ENCODE measurements at places on chromosomes 4 and X. TPM values are rescaled to one million over a fixed set of nuclear protein-coding genes. Genes with fewer than 3 reads are reported as not detected.

Gene C1QTNF7
- 2.7 TPM for polyA plus RNA-seq

Gene MAGEB2
- polyA plus RNA-seq = not detected

Gene TBC1D14
- 46.3 TPM for polyA plus RNA-seq

Gene CXCL10
- 3.0 TPM for polyA plus RNA-seq

Gene SCD5
- polyA plus RNA-seq = 13.1 TPM

Gene VEGFC
- polyA plus RNA-seq = 30.1 TPM

Gene SSR4
- polyA plus RNA-seq = 277 TPM

Gene STAP1
- not detected for polyA plus RNA-seq

GRCh38 chr4:156545003-156545785, 426.4 kb downstream of the PDGFC start:
- DNase-seq = no peak

DNA sequence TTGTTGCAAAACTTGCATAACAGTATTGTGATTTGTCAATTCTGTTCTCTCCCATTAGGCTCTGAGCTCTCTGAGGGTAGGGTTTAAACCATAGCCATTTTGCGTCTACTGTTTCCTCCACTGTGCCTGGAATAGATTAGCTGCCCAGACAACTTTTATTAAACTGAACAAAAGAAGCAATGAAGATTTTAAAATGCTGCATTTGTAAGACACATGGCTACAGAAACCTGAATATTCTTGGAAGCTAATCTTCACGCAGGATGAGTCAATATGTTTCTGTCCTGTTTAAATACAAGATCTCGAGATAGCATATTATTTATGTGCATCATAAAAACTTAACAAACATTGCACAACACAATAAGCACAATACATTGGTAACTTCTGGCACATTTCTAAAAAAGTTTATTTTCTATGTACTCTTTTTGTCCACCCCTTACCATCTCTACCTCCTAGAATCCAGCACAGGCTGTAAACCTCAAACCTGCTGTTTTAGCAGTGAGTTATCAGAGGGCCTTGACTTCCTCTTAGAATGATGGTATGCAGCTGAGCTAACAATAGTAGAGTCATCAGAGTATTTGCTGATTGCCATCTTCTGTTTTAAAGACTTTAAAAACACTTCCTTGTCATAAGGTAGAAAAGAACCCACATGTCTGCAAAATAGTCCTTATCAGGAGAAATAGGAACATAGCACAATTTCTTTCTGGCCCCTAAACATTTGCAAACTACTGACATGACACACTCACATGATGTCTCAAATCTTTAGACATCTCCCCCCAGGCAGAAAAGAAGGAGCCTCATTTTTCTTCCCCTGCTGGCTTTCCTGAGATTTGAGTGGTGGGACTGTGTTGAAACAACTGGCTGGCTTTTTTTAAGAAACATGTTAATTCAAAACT, 10.6 kb upstream of the CCNG2 start:
- no peak for DNase-seq

- no peak for DNase-seq
Observed at GRCh38 chr4:77073106-77073809, 2.5 kb downstream of the CCNI start.

GRCh38 chr4:175651756-175652310, 160.2 kb downstream of the GPM6A start:
- DNase-seq = no peak

DNA sequence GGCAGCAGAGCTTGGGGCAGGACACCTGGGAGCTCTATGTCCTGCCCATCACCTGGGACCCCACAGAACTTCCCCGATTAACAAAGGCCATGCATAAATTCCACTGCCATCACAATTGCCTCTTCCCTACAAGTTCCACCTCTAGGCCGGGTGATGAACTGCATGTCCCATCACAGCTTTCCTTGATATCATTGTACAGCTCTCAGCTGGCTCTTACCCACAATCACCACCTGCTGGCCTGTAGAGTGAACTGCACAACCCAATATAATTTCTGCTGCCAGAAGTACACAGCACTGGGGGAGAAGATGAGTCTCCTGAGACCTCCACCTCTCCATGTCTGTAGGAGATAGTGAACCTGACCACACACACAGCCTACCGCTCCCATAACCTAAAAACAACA, 285.0 kb upstream of the AADAT start:
- no peak for DNase-seq
